Activated naive CD4-positive, alpha-beta T cell treated with anti-CD3 and anti-CD28 coated beads, Interleukin-2, amount 50 U/mL, for 16 hours (primary cell): ENCODE measurements at places on chromosomes 11 and 22.

GRCh38 chr11:72326151-72326848 is 82.3 kb upstream of the PHOX2A start:
- DNase-seq = peak; percentile 18

DNA sequence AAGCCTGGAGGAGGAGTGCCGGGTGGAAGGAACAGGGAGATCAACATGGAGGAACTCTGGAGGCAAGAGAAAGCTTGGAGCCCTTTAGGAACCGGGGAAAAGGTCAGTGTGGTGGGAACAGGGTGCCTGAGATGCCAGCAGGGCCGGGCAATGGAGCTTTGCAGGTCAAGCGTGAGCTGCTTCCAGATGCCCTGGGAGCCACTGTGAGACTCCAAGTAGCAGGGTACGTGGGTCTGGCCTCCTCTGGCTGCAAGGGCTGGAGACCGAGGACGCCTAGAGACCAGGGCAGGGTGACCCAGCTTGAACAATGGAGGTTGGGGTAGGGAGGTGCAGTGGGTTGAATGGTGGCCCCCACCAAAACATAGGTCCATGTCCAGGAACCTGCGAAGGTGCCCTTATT is 15.6 kb upstream of the EMID1 start:
- DNase-seq = no peak

DNA sequence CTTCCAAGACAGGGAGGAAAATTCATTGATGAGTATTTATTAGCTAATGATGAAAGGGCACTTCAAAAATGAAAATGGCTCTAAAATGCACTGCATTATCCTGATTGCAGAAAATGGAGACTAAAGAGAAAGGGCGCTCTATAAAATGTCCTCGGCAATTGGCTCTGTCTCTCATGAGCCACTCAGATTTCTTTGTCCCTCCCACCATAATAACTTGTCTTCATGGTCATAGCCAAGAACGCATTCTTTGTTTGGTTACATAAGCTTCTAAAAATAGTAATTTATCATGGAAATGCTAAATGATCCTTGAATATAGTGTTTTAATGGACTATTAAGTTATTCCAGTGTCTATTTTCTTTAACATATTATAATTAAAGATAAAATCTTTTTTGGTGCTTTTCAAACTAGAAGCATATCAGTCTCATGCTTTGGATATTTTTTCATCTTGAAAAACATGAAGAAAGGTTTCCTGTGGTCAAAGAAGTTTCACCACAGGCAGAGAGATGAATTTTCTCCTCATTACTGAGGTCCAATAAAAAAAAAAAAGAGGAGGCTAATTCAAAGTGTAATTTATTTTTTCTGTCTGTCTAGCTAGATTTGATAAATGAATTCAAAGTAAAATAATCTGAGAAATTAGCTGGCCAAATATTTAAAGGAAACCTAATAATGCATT is 238.1 kb upstream of the BLID start:
- no peak for DNase-seq

- DNase-seq = no peak
These were observed 534 bp downstream of the RBFOX2 start for GRCh38 chr22:36027935-36028645.

- no peak for DNase-seq
These were observed 3.3 kb downstream of the SERPINH1 start for GRCh38 chr11:75565221-75565814.

DNA sequence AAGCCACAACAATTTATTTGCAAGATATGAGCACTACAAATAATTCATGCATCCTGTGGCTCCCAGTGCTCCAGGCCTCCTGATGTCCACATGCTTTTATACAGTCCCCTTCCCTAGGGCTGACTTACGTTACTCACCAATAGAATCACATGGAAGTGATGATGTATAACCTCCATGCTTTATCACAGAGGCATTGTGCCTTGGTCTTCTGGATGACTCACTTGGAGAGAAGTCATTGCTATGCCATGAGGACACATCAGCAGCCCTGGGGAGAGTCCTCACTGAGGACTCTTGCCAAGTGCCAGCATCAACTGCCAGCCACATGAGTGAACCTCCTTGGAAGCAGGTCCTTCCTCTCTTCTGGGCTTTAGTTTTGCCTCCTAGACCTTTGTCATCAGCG is 22.0 kb upstream of the IGSF9B start:
- DNase-seq = no peak

GRCh38 chr22:33492210-33492651 is 428.0 kb downstream of the LARGE1 start:
- no peak for DNase-seq

GRCh38 chr11:92941676-92942571 is 27.5 kb upstream of the MTNR1B start:
- DNase-seq = no peak
